ENCODE measurements at places on chromosomes 11 and 22. TPM values are rescaled to one million over a fixed set of nuclear protein-coding genes. Genes with fewer than 3 reads are reported as not detected.
A peak's percentile ranks its signal among the peaks of the same experiment; 100 is the strongest.

GRCh38 chr11:110991661-110992355, 253.7 kb upstream of the POU2AF2 start:
- H3K27ac ChIP-seq: no peak overlapping the region
- no peak for DNase-seq
- H3K36me3 ChIP-seq: no peaks in the 10 kb centered on the region
- no peaks in the 10 kb centered on the region for H3K4me1 ChIP-seq
- no peak overlapping the region for H3K4me3 ChIP-seq

GRCh38 chr22:20172141-20172613, 21.3 kb upstream of the CCDC188 start:
- H3K4me3 ChIP-seq: no peak overlapping the region
- H3K4me1 ChIP-seq: no peaks in the 10 kb centered on the region
- H3K36me3 ChIP-seq: no peaks in the 10 kb centered on the region
- H3K27me3 ChIP-seq: no peaks in the 10 kb centered on the region
- H3K27ac ChIP-seq: no peak overlapping the region

DNA sequence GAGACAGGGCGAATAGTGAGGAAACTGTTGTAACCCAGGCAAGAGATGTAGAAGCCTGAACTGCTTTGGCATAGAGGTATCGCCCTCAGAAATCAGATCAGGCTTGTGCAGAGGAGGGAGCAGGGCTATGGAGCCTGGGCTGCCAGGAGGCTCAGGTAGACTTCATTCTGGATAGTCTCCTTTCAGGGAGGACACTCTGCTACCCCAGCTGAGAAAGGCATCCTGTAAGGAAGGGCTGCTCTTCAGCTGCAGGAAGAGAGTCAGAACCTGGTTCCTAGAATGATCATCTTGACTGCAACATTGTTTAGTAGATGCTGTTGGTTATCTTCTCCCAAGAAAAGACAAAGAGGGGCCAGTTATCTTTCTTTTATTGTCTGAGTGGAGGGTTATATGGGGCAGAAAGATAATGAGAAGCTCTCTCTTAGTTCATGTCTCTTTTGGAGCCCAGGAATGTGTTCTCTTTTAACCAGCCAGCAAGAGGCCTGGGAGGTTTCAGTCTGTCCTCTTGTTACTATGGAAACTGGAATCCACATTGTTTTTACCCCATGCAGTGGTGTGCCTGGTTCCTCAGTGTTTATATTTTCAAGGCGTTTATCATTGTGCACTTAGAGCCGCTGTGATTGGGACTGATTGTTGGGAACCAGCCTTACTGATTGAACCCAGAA, 95.7 kb downstream of the STIM1 start:
- H3K4me3 ChIP-seq: peak overlapping the region; percentile 30
- H3K36me3 ChIP-seq: peaks cover 31% of the 10 kb centered on the region
- H3K27ac ChIP-seq: peak overlapping the region; percentile 85
- H3K4me1 ChIP-seq: peaks cover 97% of the 10 kb centered on the region
- no peaks in the 10 kb centered on the region for H3K27me3 ChIP-seq

DNA sequence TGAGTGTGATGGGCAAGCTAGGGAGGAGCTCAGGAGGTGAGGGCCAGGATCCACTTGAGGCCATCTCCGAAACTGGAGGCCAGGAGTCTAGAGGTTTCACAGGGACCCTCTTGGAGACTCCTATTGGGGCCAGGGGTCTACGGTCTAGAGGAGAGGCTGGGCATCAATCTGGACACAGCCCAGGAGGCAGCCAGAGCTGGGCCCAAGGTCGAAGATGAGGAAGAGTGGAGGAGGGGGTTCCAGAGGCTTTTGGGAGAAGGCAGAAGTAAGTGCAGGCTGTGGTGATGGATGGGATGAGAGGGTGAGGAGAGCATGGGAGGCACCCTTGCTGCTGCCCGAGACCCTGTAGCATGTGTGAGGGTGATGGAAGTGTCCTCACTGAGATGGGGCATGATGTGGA, 56.6 kb downstream of the LRRC32 start:
- peaks cover 1% of the 10 kb centered on the region for H3K36me3 ChIP-seq
- peaks cover 1% of the 10 kb centered on the region for H3K4me1 ChIP-seq
- DNase-seq: no peak

DNA sequence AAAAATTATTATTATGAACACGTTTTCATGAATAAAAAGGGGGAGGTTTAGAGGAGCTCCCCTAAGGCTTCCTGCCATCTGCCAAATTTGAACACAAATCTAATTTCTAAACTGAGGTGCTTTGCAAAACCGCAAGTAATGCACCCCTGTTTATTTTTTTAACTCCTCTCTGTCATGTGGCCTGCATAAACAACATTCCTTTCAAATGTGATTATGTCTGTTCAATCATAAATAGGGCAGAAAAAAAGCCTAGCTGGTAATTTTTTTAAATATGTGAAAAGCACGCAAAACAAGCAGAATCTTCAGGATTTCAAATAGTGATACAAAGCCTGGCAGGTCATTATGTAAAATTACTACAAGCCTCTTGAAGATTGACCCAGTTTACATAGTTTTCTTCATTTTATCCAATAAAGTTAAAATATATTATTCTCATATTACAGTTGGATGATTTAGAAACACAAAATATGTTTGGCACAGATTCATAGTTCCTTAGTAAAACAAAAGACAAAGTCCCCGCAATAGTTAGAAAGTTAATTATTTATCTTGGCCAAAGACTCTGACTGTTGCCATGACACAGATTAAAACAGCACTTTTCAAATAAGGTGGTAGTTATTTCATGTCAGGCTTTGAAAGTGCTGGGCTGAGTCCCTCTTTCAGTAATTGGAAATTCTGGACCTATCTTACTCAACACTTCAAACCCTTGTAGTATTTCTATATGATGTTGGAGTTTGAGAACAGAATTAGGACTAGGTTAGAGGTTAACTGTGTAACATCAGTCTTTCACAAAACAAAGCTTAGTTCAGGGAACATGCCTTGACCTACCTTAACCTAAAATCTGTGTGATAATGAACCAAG, 200.3 kb upstream of the MPPED2 start:
- no peak overlapping the region for H3K4me3 ChIP-seq
- H3K36me3 ChIP-seq: no peaks in the 10 kb centered on the region
- DNase-seq: no peak
- no peak overlapping the region for H3K27ac ChIP-seq
- no peaks in the 10 kb centered on the region for H3K27me3 ChIP-seq

DNA sequence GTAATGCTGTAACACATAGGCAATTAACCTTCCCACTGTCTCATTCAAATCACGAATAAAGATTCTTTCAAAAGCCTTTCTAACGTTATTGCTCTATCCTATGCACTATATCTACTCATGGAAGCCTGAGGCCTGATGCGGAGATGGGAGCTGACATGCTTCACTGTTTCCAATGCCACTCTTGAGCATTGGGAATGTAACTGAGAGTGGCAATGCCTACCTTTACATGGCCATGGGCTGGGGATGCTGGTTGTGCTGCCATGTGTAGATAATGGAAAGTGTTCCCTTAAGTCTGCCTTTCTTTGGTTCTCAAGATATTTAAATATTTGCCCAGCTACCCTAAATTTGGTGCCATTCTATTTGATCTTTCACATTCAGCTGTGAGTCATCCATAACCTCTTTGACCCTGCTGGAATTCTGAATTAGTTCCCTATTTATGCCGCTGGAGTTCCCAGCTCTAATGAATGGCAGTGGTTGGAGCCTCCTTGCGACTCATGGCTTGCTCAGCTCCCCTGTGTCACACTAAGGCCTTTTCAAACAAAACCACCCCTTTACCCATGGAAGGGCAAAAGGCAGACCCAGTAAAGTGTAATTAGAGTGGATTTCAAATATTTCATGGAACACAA, 21.4 kb upstream of the DKK3 start:
- H3K27me3 ChIP-seq: peaks cover 17% of the 10 kb centered on the region
- H3K36me3 ChIP-seq: no peaks in the 10 kb centered on the region
- no peak for DNase-seq
- H3K4me1 ChIP-seq: peaks cover 10% of the 10 kb centered on the region
- no peak overlapping the region for H3K4me3 ChIP-seq

DNA sequence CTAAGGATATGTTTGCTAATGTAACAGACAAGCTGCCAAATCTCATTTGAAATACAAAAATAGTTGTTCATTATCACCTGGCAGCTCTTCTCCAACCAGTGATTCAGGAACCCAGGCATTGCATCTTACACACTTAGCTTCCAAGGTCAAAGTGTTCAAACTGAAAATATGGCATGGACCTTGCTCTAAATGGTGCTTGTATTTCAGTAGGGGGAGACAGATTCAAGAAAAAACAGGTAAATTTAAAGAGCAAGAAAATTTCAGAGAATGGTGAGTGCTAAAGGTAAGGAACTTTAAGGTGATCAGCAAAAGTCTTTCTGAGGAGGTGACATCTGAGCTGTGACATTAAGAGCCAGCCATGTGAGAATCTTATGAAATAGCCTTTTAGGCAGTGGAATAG, 82.8 kb upstream of the E2F8 start:
- peaks cover 37% of the 10 kb centered on the region for H3K27me3 ChIP-seq
- DNase-seq: no peak
- no peaks in the 10 kb centered on the region for H3K36me3 ChIP-seq
- H3K4me1 ChIP-seq: no peaks in the 10 kb centered on the region
- H3K4me3 ChIP-seq: no peak overlapping the region

GRCh38 chr11:40877981-40878380, 581.5 kb downstream of the LRRC4C start:
- H3K4me3 ChIP-seq: no peak overlapping the region
- no peak for DNase-seq
- H3K4me1 ChIP-seq: no peaks in the 10 kb centered on the region
- no peak overlapping the region for H3K27ac ChIP-seq
- H3K36me3 ChIP-seq: no peaks in the 10 kb centered on the region

GRCh38 chr11:101435408-101435973, 148.3 kb downstream of the TRPC6 start:
- H3K4me1 ChIP-seq: no peaks in the 10 kb centered on the region
- H3K4me3 ChIP-seq: no peak overlapping the region
- no peak for DNase-seq
- H3K36me3 ChIP-seq: no peaks in the 10 kb centered on the region

DNA sequence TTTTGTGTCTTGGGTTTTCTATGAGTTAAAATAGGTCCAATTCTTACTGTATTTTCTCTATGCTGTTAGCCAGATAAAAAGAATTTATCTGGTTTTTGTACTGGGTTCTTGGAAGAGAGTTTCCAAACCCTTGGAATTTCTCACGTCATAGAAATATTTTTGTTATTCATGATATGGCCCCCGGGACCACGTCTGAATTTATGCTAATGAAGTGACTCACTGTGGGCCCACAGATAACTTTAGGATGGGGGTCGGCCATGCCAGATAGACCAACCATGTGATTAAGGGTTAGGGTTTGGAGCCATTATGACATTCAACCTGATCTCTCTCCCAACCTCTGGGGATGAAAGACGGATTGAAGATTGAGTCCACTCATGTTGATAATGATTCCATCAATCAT, 35.6 kb upstream of the DDI1 start:
- no peak for DNase-seq
- no peaks in the 10 kb centered on the region for H3K27me3 ChIP-seq
- H3K27ac ChIP-seq: no peak overlapping the region
- H3K4me3 ChIP-seq: no peak overlapping the region

The OR8A1 gene
- total RNA-seq: not detected

The SCN2B gene
- not detected for total RNA-seq

The DCDC1 gene
- 0.07 TPM for total RNA-seq

The OR2D2 gene
- 0.21 TPM for total RNA-seq

The FZD4 gene
- 0.44 TPM for total RNA-seq

The MS4A5 gene
- total RNA-seq: not detected

The KCNA4 gene
- total RNA-seq: not detected

All from activated CD8-positive, alpha-beta memory T cell treated with anti-CD3 and anti-CD28 coated beads, Interleukin-2, amount 10 ng/mL, durations not matched to agents 7 days and 5 days (primary cell).